ENCODE measurements at places on chromosomes 7 and 10.

- DNase-seq = no peak
These were observed 33.7 kb upstream of the NAMPT start for GRCh38 chr7:106318482-106318881.

GRCh38 chr10:69878038-69878437 lies 76.3 kb downstream of the COL13A1 start:
- no peak for DNase-seq

- peak; percentile 49 for DNase-seq
These were observed at the start of gene LANCL2 for GRCh38 chr7:55365205-55365674. LANCL2 (plus strand) TSS chr7:55365337; CDS start chr7:55366026, 689 bp downstream.

DNA sequence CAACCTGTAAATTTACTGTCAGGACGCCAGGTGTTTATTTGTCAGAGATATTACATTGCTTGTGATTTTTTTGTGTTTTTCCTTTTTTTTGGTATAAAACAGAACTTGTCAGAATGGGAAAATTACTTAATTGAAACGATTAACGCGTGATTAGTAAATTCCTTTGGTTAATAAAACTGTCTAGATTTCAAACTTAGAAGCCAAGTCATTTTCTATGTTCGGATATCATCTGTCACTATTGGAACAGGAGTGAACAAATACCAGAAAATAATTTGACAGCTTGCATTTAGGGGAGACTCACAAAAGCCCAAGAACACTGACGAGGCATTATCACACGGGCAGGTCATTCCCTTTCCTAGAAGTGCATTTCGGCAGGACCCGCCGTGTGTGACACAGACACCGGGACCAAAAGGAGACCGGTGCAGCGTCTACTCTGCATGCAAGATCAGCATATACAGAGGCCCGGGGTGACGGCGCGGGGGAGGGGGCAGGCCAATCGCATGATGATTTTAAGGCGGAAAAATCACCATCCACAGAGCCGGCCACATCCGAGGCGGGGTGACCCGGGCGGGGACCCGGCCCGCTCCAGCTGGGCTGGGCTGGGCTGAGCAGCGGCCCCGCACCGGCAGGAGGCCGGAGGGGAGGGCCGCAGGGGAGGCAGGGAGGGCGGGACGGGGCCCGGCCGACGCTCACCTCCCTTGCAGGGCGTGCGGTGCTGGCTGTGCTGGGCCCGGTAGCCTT lies 841 bp downstream of the GLUD1 start:
- peak; percentile 76 for DNase-seq

Data from CD4-positive, alpha-beta T cell treated with Interleukin-2 at 100 ng/mL for 4 hours (primary cell).